ENCODE measurements at places on chromosomes 2 and 18.
A peak's percentile ranks its signal among the peaks of the same experiment; 100 is the strongest.

GRCh38 chr2:8840475-8841091, 3.2 kb upstream of the KIDINS220 start:
- no peak for DNase-seq

DNA sequence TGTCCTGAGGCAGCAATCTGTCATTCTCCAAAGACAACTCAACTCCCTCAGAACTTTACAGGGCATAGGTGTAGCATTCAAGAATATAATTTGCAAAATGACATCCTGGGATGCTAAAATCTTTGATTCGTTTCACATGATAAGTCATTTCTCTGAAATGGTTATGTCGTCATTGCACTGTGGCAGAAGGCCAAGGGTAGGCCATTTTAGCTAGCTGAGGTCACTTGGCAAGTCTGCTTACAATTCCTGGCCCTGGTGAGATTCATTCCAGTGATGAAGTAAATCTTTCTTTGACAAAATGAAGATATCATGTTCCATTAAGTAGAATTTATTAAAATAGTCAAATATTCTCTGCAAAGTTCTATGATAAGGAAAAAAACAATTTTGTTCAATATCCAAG, 1410.3 kb upstream of the LRRTM1 start:
- peak; percentile 1 for DNase-seq

GRCh38 chr18:48815179-48815515, 135.6 kb downstream of the SMAD7 start:
- no peak for DNase-seq

DNA sequence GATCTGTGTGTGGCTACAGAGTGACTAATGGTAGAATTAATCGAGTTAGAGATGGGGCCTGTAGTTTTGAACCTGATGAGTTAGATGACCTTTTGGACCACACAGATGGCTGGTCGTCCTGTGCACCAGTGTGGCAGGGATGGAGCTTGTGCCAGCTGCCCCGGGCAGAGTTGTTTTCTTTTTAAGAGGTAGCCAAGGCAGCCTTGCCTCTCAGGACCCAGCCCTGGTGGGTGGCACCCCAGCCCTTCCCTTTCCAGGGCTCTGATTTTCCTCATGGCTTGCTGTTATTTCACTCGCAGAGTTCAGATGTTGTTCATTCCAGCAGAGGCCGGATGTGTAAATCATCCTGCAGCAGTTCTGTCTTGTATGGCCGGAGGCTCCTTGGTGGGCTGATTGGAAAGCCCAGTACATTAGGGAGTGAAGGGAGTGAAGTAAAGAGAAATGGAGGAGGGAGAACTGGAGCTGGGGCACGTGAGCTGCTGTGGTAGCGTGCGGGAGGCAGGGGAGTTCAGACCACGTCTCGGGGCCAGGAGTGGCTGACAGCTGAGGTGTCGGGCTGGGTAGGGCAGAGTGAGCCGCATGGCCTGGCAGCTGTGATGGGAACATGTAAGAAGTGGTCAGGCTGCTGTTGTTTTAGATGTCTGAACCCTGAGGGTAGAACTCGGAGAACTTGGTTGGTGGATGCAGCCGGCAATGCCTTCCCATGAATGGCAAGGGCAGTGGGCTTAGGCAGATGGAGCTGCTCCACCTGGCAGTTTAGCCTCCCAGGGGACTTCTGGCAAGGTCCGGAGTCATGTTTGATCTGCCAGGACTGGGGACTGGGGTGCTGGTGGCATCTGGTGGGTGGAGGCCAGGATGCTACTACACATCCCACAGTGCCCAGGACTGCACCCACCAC, 28.8 kb downstream of the ASAP2 start:
- DNase-seq, result peak; percentile 71

- DNase-seq, result peak; percentile 94
Observed at GRCh38 chr2:10493634-10494281, 45.6 kb upstream of the ODC1 start.

DNA sequence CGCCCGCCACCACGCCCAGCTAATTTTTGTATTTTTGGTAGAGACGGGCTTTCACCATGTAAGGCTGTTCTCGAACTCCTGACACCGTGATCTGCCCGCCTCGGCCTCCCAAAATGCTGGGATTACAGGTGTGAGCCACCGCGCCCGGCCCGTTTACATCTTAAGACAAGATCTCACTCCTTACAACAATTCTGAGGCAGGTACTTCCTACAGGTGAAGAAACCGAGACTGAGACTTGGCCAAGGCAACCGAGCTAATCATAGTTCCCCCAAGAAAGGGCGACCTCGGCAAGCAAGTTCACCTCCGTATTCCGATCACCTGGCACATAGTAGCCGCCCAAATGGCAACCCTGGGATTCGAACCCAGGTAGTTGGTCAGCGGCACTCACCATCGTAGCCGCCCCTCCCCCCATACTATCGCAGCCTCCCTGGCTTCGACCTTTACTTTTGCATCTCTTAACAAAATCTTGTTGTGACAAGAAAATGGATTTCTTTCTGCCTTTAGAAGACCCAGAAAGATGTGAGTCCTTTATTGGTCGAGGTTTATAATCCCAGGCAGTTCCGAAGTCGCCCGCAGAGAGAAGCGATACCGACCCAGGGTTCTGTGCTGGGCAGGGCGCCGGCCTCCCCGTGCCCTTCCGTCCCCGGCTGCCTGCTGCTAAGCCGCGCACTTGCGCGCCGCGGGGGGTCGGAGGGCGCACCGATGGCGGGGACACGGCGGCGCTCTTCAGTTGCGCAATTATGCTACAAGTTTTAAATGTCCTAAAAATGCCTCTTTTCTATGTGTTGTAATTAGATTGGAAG, 1.1 kb upstream of the FZD5 start:
- no peak for DNase-seq

DNA sequence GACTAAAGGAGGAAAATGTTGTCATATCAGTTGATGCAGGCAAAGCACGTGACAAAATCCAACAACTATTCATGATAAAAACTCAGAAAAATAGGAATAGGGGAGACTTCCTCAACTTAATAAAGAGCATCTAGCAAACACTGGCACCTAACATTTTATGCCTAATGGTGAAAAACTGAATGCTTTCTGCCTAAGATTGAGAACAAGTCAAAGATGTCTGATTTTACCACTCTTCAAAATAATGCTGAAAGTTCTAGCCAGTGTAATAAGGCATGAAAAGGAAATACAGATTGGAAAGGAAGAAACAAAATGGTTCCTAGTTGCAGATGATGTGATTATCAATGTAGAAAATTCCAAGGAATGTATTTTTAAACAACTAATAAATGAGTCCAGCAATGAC, 58.4 kb downstream of the SMAD4 start:
- no peak for DNase-seq

DNA sequence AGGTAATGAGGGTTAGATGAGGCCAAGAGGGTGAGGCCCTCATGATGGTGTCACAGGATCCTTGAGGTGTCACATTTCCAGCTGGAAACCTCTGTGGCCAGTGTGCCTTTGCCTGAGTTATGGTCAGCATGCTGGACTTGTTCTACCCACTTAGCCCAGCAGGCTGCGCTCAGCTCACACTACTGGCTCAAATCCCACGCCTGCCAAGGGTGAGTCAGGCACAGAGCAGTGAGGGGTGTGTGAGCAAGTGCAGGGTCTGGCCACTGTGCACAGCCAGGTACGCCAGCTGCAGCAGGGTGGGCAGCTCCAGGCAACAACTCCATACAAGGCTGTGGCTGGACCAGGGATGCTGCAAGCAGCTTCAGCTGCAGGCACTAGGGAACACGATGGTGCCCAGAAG, 616.6 kb upstream of the FSHR start:
- peak; percentile 49 for DNase-seq

DNA sequence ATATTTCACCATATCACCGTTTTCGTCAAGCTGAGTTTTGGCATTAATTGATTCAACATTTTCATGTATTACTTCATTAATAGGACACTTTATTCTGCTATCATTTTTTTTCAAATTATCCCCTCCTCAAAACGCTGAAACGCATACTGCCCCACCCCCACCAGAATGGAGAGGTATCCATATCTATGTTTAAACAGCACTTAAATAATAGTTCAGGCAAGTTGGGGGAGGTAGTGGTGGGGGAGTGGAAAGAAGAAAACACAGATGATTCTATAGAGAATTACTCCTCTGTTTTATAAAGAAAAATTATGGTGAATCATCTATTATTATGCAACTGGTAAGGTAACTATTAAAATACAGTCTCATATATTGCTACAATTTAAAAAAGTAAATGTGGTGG, 314.4 kb upstream of the ZEB2 start:
- no peak for DNase-seq

GRCh38 chr2:239581352-239581901, 180.6 kb upstream of the HDAC4 start:
- DNase-seq, result no peak

DNA sequence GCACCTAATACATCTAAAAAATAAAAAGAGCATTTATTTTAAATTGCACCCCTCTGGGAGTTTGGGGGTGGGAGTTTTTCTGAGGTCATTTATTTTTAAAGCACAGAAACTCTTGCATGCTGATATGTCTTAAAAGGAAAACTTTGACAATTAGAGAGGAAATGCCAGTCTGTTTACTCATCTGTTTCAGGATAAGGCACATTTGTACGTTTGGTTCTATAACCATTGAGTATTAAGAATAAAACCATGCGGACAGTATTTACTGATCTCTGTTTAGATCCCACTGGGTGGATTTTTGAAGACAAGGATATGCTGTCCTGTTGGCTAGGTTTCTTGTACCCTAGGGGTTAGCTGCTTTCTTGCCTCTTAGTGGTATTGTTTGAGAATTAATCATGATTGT, 122.9 kb downstream of the TANC1 start:
- DNase-seq, result no peak

DNA sequence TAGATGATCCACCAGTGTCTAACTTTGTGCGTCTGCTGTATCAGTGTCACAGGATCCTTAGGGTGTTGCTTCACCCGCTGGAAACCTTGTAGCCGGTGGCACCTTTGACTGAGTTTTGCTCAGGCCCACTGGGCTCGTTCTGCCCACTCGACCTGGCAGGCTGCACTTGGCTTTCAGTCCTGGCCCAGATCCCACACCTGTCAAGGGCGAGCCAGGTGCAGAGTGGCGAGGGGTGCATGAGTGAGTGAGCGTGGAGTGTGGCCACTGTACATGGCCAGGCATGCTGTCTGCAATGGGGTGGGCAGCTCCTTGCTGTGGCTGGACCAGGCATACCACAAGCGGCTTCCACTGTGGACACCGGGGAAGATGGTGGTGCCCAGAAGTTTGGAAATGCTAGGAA, 179.0 kb downstream of the FAM210A start:
- DNase-seq, result no peak

DNA sequence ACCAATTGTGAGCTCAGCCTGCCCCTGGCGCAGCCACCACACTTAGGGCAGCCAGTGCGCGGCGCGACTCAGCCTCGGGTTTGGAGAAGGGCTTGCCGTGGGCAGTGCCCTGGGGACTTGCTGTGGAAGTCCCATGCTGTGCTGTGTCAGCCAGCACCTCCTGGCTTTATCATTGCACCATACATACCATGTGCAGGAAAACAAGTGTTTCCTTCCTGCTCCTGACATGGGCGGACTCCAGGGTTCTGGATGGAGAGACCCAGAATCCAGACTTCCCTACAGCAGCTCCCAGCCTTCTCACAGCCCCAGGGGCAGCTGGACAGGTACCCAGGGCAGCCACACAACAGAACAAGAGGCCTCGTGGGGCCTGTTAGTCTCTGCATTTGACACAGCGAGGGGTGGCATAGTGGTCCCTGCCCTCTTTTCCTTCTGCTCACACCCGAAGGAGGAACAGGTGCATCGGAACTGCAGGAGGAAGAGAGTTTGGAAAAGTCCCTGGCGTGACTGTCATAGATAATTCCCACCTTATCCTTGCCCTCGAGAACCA, 54.2 kb downstream of the SDC1 start:
- no peak for DNase-seq

- no peak for DNase-seq
Observed at GRCh38 chr18:52439457-52439856, 99.5 kb downstream of the DCC start.

DNA sequence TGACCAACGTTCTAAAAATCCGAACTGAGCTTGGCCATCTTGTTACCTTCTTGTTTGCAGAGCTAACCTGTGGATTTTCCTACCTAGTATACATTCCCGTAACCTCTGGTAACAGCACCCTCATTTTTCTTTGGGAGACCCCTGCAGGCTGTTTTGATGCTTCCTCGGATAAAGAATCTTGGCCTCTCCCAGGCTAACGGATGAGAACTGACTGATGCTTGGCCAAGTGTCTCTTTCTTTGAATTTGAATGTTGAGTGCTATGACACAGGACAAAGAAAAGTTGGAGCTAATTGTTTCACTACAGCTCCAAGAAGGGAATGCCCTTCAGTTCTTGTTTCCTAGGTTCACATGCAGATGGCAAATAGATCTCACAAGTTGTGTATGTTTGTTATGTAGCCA, 19.3 kb upstream of the CAVIN2 start:
- DNase-seq, result no peak

DNA sequence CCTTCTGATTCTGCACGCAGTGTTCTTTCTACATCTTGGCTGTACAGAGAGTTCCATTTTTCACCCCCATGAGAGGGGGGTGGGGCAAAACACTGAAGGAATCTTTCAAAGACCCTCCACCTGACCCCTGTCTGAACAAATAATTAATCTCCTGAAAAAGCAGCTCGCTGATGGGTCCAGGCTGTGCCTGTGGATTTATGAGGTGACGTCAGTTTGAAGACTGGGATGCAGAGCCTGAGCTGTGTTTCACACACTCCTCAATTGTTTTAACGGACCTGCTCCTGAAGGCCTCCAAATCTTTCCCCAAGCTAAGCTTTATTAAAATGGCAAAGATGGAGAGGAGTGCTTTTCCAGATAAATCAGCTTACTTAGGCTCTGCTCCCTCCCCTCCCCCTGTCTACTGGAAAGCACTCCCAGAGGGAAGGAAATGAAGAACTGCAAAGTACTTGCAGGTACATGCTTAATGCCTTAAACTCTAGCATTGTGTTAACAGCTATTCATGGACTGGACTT, 390.2 kb upstream of the TNP1 start:
- no peak for DNase-seq

GRCh38 chr2:131049150-131049718, 44.0 kb downstream of the FAM168B start:
- no peak for DNase-seq

DNA sequence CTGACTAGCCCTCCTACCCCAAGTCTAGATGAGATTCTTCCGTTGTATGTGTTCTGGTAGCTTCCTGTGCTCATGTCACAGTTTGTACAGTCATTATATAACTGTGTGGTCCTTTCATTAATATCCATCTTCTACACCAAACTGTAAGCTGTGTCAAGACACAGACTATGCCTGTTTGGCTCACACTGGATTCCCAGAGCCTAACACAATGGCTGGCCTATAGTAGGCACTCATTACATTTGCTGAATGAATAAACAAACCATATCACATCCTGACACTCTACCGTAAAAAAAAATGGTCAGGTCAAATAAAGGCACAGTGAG, 72.6 kb downstream of the ANKRD44 start:
- no peak for DNase-seq

- DNase-seq, result no peak
Observed at GRCh38 chr2:102000813-102001766, 9.3 kb downstream of the IL1R2 start.

- DNase-seq, result no peak
Observed at GRCh38 chr2:161905389-161906046, 168.5 kb downstream of the DPP4 start.

DNA sequence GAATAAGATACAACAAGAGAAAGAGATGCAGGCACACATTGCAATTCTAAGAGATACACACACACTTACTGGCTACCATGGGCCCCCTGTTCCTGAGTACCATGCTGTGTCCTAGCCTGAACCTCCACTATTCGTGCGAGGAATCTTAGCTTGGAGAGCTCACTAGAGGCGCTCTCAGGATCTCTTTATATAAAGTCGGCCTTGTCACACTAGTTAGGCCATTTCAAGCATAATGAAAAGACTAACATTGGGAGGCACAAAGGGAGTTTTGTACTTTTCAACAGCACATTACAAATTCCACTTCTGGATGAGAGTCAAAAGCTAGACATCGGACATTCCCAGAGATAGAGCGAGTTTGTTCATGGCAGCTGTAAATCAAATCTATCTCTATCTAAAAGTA, 365.2 kb downstream of the DSEL start:
- no peak for DNase-seq

All from MG63 (cell line).